Activated CD8-positive, alpha-beta memory T cell treated with anti-CD3 and anti-CD28 coated beads, Interleukin-2, amount 10 ng/mL, durations not matched to agents 7 days and 5 days (primary cell): ENCODE measurements at places on chromosomes 16 and 17. TPM values are rescaled to one million over a fixed set of nuclear protein-coding genes. Genes with fewer than 3 reads are reported as not detected.

The ODAD4 gene
- total RNA-seq: 0.49 TPM

The OR3A3 gene
- not detected for total RNA-seq

The KCNAB3 gene
- 6.6 TPM for total RNA-seq

The PRSS33 gene
- not detected for total RNA-seq

GRCh38 chr17:72765368-72766153 is 326.9 kb downstream of the SLC39A11 start:
- no peak for DNase-seq

DNA sequence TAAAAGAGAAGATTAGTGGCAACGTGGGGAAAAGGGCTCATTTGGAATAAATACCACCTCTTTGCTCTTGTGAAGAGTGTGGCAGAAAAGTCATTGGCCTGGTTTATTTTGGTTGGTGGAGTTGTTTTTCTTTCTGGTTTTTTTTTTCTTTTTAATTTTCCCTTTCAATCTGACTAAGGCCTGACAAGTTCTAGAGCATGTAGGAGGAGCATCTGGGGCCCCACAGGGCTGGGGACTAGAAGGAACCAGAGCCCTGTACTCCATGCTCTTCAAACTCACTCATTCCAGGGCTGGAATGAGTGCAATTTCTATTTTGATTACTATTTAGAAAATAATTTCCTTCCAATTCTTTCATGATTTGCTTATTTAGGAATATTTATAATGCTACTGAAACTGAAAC is 13.3 kb downstream of the IRX5 start:
- no peak for DNase-seq

DNA sequence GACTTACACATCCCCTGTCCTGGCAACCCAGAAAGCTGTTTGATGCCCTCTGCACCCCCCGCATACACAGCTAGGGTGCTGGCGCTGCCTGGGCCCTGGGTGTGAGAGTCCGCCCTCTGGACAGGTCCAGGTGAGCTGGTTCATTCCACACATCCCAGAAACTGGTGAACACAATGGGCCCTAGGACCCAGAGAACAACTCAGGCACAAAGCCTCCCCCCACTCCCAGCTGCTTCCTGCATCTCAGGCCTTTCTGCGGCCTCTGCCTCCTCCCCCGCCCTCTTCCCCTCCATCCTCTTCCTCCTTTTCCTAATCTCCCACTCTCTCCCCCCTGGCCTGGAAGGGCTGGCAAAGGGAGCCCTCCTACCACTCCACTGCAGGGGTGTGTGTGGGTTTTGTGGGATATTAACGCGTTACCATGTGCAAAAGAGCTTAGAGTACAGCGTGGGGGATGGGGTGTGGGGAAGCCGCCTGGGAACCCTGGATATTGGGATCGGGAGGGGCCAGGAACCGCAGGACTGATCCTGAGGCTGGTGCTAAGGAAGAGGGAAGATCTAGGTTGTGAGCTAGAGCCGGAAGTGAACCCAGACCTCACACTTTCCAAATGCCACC is 1.6 kb upstream of the PPP1R9B start:
- peak; percentile 84 for DNase-seq

- no peak for DNase-seq
Observed at GRCh38 chr16:22255335-22255734, 41.9 kb upstream of the POLR3E start.

DNA sequence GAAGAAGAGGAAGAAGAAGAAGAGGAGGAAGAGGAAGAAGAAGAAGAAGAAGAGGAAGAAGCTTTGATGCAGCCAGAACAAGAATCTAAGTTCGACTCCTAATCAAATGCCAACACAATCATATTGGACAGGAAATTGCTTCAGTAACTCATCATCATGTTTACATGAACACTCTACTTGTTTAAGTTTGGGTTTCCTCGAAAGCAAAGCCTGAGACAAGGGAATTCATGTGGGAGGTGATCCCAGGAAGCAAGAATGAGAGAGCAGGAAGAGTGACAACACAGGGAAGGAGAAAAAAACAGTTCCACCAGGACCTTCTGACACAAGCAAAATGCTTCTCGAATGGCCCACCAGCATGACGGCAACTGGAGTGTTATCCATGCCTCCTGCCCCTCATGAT is 279.0 kb downstream of the PMP22 start:
- no peak for DNase-seq

DNA sequence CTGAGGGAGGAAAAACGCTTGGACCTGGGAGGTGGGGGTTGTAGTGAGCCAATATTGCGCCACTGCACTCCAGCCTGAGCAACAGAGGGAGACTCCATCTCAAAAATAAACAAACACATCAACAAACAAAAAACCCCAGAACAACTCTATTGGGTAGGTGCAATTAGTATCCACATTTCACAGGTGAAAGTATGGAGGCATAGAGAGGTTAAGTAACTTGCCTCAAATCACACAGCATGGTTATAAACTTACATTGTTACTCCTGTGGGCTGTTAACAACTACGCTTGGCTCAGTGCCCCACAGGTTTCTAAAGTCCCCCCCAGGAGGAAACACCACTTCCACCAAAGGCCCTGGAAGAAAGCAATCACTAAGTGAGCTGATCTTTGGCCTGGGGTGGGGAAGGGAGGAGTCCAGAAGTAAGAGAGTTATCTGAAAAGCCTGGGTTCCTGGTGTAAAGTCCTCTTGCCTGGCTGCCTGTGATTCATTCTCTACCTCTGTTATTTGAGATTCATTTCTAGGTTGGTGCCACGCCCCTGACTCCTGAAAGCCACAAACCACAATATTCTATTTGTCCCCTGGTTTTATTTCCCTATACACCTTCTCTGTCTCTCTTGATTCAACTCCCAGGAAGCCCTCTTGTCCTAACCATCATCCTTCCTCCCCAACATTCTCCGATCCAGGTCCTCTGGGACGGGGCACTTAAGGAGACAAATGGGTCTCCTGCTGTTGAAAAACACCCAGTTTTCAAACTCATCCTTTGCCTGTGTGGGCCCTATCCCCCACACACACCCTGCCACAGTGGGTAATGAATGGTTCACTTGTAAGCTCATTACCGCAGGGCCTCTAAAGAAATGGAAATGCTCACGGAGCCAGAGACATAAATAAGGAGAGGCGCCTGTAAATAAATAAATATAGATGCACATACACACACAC is 195.4 kb downstream of the XYLT1 start:
- peak; percentile 44 for DNase-seq

GRCh38 chr17:30965686-30966085 is 5.2 kb upstream of the RNF135 start:
- no peak for DNase-seq

- peak; percentile 64 for DNase-seq
Observed at GRCh38 chr16:69329369-69330285, 761 bp downstream of the PDF start.

DNA sequence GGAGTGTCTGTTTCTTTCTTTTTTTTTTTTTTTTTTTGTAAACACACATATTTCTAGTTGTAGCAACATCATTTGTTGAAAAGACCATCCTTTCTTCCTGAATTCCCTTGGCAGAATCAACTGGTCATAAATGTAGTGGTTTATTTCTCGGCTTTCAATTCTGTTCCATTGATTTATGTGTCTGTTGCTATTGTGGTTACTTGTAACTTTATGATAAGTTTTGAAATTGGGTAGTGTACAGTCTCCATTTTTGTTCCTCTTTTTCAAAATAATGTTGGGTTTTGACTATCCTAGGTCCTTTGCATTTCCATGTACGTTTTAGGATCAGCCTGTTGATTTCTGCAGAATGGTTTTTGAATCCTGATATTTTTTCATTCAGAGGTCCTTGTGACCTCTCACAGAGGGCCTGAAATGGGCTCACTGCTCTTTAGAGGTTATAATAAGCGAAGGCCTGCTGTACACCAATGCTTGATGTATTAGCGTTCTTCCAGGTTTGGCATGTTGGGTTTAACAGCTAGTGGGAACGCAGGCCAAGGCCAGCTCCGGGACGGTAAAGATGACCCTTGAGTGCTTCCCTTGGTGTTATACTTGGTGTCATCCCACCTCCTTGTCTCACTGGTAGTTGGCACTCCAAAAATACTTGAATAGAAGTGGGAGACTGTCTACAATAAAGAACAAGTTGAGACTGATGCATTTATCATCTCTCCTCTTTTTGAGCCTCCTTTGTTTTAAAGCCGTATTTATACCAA is 43.8 kb downstream of the ZNRF1 start:
- DNase-seq: no peak

DNA sequence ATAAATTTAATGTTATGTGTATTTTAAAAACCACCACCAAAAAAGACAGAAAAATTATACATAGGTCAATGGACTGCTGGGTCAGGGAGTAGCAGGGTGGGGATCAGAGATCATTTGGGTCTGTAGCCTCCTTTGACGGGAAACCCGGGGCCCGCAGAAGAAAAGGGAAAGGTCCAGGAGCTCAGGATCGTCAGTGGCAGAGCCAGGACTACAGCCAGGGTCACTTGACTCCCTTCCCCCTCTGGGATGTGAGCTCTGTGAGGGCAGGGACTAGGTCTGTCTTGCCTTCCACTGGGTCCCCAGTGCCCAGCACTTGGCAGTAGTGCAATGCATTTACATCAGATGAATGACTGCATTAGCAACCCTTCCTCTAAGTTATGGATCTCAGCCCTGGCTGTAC is 62.1 kb downstream of the TOM1L2 start:
- DNase-seq: no peak

- no peak for DNase-seq
Observed at GRCh38 chr17:50618941-50619340, 15.7 kb upstream of the ABCC3 start.

- no peak for DNase-seq
Observed at GRCh38 chr17:17661834-17662385, 19.3 kb upstream of the RAI1 start.

GRCh38 chr17:79164913-79165695 is 90.5 kb downstream of the ENGASE start:
- DNase-seq: no peak

DNA sequence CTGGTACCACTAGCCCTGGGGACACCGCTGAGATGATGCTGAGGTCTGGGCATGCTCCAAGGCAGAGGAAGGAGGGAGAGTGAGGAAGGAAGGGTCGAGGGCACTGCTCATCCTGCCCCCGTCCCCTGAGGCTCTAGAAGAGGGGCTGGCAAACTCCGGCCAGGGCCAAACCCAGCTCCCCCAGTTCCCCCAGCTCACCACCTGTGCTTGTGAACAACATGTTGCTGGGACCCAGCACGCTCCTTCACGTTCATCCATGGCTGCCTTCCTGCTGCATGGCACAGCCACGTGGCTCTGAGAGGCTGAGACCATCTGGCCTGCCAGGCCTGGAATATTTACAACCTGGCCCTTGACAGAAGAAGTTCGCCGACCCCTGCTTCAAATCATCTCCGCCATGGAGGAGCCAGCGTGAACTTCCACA is 81.2 kb downstream of the RBFOX3 start:
- DNase-seq: no peak

- peak; percentile 95 for DNase-seq
Observed at GRCh38 chr17:35448214-35448898, at the start of gene SLFN13. Gene SLFN13, minus strand, starts transcription at chr17:35448766. Its CDS starts 3,086 bp downstream, at chr17:35445680.

DNA sequence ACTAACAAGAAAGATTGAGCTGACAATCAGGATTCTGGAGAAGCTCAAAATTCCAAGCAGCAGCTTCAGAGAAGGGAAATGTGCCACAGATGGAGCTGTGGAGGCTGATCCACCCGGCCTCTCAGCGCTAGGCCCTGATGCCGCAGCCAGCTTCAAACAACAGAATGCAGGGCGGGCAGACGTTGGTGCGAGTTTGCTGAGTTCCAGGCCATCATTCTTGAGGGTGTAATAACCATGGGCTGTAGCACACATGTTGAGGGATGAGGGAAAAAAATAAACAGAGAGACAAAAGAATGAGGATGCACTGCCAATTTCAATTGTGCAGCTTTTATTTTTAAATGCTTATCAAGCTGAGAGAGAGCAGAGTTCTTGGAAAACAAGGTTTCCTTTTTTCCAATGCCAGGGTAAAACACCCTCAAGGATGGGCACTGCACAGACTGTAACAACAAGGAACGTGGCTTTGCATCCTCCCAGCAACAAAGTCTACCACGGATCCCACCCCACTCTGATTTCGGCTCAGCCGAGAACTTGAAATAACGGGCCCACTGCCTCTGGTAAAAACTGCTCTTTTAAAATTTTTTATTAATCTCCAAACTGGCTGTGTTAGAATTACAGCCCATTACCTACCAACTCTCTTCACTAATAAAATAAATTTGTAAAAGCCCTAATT is 90.2 kb downstream of the SMG6 start:
- DNase-seq: no peak

DNA sequence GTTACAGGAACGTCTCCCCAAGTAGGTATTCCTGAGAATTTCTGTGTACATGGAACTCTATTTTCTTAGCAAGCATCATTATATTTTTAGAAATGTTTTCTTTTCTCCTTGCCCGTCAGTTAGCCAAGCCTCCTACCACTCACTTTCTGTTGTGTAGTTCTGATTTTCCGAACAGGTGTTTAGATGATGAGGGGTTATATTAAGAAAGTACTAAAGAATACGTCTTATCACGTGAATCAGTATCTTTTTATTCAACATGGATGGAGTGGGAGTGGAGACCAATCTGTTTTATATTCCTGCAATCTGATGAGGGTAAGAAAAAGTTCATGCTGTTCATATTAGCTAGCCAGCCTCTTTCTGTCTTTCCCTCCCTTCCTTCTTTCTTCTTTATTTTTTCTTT is 29.4 kb downstream of the MSI2 start:
- DNase-seq: no peak

- DNase-seq: no peak
Observed at GRCh38 chr17:17408236-17408794, 68.5 kb upstream of the MED9 start.

DNA sequence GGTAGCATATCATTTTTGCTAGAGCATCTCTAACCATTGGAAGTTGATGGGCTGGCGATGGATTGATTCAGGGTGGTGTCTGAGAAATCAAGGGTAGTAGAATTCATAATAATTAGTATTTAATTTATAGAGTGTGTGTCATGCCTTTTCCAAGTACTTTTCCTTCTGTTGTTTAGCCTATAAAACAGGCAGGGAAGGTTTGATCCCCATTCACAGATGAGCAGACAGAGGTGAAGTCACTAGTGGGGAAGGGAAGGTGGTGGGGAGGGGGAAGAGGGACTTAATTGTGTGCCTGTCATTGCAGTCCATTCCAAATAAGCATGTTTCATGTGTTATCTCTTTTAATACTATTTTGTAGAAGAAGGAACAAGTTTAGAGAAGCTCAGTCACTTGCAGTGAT is 131.3 kb downstream of the MSI2 start:
- DNase-seq: no peak

- DNase-seq: no peak
Observed at GRCh38 chr17:69451416-69452394, 37.2 kb downstream of the MAP2K6 start.

DNA sequence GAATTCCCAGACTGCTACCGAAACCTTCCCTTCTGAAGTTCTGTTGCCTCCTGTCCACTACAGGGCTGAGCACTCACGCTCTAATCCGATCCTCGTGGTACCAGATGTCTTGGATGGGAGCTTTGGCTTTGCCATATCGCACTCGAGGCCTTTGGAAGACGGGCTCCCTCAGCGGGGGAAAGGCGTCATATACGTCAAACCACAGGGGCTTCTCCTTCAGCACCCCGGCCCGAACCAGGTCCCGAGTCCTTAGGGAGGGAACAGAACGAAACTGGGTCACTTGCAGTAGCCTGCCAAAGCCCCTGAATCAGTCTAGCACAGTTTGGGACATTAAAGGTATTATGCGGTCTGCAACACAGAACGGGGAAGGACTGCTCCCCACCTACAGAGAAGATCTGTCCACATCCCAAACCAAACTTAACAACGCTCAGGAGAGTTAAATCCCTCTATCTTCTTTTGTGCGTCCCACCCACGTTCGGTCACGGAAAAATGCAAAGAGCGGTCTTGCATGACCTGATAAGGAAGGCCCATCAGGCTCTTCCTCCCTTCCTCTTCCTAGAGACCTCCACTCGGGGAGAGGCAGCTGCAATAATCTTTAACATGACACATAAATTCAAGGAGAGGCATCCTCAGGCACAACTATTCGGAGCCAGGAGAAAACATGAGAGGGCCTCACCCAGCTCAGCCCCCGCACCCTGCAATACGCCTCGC is 526 bp downstream of the MRPS23 start:
- DNase-seq: no peak
